Transverse colon (tissue), 4 donors: ENCODE measurements at places on chromosomes 7 and 10. TPM values are rescaled to one million over a fixed set of nuclear protein-coding genes. Genes with fewer than 3 reads are reported as not detected.

Gene SPDYE5
- not detected for total RNA-seq

Gene FGL2
- 33.3 TPM for total RNA-seq

Gene SLC35G1
- total RNA-seq: 18.7 TPM

Gene ABCC2
- 0.75 TPM for total RNA-seq

GRCh38 chr7:66741-67140, 125.6 kb upstream of the FAM20C start:
- H3K36me3 ChIP-seq: no peaks in the 10 kb centered on the region
- H3K4me1 ChIP-seq: no peaks in the 10 kb centered on the region
- no peak for DNase-seq
- H3K4me3 ChIP-seq: no peak overlapping the region
- no peaks in the 10 kb centered on the region for H3K27me3 ChIP-seq

DNA sequence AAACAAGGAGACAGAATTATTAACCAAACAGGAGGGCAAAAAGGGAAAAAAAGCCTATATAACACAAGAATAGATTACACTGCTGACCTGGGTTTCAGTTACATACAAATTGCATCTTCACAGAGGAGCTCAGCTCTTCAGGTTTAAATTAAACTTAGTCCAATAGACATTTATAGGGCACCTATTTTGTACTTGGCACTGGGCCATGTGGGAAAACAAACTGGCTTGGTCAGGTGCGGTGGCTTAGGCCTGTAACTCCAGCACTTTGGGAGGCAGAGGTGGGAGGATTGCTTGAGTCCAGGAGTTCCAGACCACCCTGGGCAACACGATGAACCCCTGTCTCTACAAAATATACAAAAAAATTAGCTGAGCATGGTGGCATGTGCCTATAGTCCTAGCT, 62.3 kb upstream of the CCDC6 start:
- H3K27ac ChIP-seq: no peak overlapping the region
- no peaks in the 10 kb centered on the region for H3K27me3 ChIP-seq
- H3K4me1 ChIP-seq: peaks cover 14% of the 10 kb centered on the region
- DNase-seq: peak; percentile 24

GRCh38 chr7:7672545-7673239, 32.1 kb downstream of the UMAD1 start:
- no peaks in the 10 kb centered on the region for H3K4me1 ChIP-seq
- no peak overlapping the region for H3K27ac ChIP-seq
- H3K36me3 ChIP-seq: no peaks in the 10 kb centered on the region
- no peaks in the 10 kb centered on the region for H3K27me3 ChIP-seq
- no peak for DNase-seq
- H3K4me3 ChIP-seq: no peak overlapping the region

DNA sequence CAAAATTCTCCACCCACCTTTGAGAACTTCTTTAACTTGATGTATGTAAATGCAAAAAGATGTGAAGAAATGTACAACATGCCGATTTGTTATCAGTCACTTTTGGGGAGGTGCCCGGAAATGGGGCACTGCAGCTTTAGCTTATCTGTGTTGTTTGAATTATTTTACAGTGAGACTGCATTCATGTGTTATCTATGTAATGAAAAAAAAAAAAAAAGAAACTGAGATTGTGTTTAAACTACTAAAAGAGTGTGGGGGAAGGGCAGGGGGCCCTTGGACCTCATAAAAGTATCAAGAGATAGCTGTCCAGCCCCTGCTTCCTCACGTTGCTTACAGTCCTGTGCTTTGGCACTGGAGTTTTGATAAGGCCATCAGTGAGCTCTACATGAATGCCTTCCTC, 259.4 kb downstream of the STK31 start:
- H3K4me3 ChIP-seq: no peak overlapping the region
- H3K27ac ChIP-seq: no peak overlapping the region
- no peak for DNase-seq
- no peaks in the 10 kb centered on the region for H3K36me3 ChIP-seq
- H3K27me3 ChIP-seq: no peaks in the 10 kb centered on the region

- DNase-seq: no peak
- no peak overlapping the region for H3K4me3 ChIP-seq
- H3K4me1 ChIP-seq: no peaks in the 10 kb centered on the region
- H3K27me3 ChIP-seq: no peaks in the 10 kb centered on the region
- no peak overlapping the region for H3K27ac ChIP-seq
Measured at GRCh38 chr7:3960050-3960763, 659.2 kb downstream of the SDK1 start.

GRCh38 chr7:117015258-117016184, 62.2 kb downstream of the ST7 start:
- H3K27ac ChIP-seq: no peak overlapping the region
- no peak overlapping the region for H3K4me3 ChIP-seq
- peaks cover 4% of the 10 kb centered on the region for H3K4me1 ChIP-seq
- no peak for DNase-seq

DNA sequence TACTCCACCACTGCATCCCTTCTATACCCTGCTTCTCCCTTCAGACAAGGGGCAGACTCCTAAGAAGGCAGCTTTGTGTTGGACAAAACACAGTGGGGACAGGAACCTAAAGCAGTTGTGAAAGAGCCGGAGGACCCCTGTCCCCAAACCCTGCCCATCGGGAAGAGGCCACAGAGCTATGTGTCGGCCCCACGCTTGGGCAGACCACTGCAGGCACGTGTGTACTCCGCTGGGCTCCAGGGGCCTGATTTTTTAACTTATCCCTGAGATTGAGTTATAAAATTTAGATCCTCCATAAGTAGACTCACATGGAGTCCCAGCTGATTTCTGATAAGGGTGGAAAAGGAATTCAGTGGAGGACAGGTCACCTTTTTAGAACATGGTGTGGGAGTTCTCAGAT, 310.5 kb downstream of the ADARB2 start:
- no peaks in the 10 kb centered on the region for H3K36me3 ChIP-seq
- DNase-seq: no peak
- no peak overlapping the region for H3K4me3 ChIP-seq
- H3K27me3 ChIP-seq: no peaks in the 10 kb centered on the region
